CD4-positive, alpha-beta memory T cell (primary cell): ENCODE measurements at places on chromosomes 12 and 14. TPM values are rescaled to one million over a fixed set of nuclear protein-coding genes. Genes with fewer than 3 reads are reported as not detected.

- H3K4me1 ChIP-seq = peaks cover 11% of the 10 kb centered on the region
- no peak overlapping the region for H3K4me3 ChIP-seq
- H3K27ac ChIP-seq = no peak overlapping the region
- peak; percentile 30 for DNase-seq
Measured at GRCh38 chr12:7645395-7646177, 20.1 kb downstream of the APOBEC1 start.

- peaks cover 27% of the 10 kb centered on the region for H3K27me3 ChIP-seq
- H3K4me1 ChIP-seq = peaks cover 13% of the 10 kb centered on the region
- no peaks in the 10 kb centered on the region for H3K36me3 ChIP-seq
- DNase-seq = no peak
Measured at GRCh38 chr14:96737881-96738280, 59.3 kb upstream of the VRK1 start.

DNA sequence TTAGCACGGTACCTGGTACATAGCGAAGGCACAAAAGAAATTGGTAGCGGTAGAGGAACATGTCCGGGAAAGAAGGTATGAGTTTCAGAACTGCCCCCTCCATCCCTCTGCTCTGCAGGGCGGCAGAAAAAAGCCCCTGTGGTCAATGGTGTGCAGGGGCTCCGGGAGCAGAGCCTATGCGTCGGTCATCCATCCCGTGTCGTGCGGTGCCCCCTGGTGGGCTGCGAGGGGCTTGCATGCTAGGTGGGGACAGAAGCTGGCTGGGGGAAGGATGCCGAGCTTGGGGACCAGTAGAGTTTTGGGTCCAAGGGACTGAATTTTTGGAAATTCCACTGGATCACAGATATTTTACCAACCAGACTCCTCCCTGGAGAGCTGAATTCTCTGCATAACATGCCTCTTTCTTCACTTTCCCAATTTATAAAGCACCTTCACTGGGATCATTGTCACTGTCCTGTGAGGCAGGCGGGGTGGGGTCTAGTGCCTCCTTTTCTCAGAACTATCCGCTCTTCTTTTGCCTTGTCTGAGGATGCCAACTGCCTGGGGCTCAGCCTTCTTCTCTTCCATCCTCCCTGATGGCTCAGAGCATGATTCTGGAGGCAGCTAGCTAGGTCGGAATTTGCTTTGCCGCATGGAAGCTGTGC, 148.7 kb downstream of the SMOC1 start:
- H3K4me3 ChIP-seq = no peak overlapping the region
- no peak overlapping the region for H3K27ac ChIP-seq
- no peaks in the 10 kb centered on the region for H3K36me3 ChIP-seq

GRCh38 chr14:92659765-92660561, 88.5 kb downstream of the LGMN start:
- H3K36me3 ChIP-seq = peaks cover 59% of the 10 kb centered on the region
- H3K4me3 ChIP-seq = no peak overlapping the region
- H3K27ac ChIP-seq = no peak overlapping the region
- H3K4me1 ChIP-seq = peaks cover 78% of the 10 kb centered on the region
- no peaks in the 10 kb centered on the region for H3K27me3 ChIP-seq

DNA sequence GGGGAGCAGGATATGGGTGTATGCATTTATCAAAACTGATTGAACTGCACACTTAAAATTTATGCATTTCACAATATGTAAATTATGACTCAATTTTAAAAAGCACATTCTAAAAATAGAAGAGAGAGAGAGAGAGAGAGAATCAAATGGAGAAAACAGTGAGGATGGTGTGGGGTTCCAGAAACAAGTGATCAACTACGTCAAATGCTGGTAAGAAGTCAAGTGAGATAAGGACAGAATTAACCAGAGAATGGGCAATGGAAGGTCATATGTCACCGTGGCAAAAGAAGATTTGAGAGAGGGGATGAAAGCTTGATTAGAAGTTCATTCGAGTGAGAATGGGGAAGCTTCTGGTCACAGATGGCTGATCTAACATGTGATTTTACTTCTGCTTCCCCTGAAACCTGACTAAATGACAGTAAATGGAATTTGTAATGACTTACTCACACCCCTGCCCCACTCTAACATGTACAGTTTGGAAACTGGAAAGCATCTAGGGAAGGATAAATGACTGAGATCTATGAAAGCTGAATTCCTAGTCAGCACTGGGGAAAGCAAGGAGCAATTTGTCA, 276.5 kb upstream of the AMIGO2 start:
- H3K4me3 ChIP-seq = no peak overlapping the region
- H3K27me3 ChIP-seq = no peaks in the 10 kb centered on the region
- no peaks in the 10 kb centered on the region for H3K36me3 ChIP-seq
- no peak overlapping the region for H3K27ac ChIP-seq
- H3K4me1 ChIP-seq = peaks cover 52% of the 10 kb centered on the region

KRT6A gene
- not detected for total RNA-seq
